ENCODE measurements at places on chromosomes 13 and 19.
A peak's percentile ranks its signal among the peaks of the same experiment; 100 is the strongest.

GRCh38 chr19:41437944-41438574 is 1.7 kb downstream of the DMAC2 start:
- no peak for DNase-seq

DNA sequence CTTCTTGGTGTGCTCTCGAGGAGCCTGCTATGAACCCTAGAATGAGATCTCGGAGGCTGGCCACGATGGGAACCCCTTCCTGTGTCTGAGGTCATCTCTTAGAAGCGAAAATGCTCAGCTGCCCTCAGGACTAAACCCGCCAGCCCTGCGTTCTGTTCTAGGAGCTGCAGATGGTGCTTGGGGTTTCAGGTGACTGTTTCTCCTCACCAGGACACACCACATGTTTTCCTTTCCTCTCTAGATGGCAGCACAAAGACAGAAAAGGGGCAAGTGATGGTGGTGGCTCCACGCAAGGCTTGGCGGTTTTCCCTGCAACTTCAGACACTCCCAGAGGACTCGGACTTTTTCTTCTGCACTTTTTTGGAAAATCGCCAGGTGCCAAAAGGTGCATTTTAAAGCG is 60.1 kb downstream of the RNASEH2B start:
- no peak for DNase-seq

DNA sequence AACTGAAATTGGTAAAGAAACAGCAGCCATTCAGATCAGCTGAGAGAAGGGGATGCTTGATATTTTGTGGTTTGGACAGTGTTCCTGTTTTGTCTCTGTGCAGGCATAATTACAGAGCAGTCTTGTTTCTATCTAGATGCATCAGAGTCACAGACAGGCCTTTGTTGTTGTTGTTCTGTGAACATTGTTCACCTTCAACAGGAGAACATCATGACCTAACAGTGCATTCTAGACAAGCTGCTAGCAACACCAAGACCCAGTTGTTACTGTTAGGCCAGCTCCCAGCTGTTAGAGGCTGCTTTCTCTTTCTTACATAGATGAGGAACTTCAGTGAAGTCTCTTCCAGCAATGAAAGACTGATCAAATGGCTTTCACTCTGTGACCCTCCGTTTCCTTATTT is 8.5 kb upstream of the LSR start:
- no peak for DNase-seq

DNA sequence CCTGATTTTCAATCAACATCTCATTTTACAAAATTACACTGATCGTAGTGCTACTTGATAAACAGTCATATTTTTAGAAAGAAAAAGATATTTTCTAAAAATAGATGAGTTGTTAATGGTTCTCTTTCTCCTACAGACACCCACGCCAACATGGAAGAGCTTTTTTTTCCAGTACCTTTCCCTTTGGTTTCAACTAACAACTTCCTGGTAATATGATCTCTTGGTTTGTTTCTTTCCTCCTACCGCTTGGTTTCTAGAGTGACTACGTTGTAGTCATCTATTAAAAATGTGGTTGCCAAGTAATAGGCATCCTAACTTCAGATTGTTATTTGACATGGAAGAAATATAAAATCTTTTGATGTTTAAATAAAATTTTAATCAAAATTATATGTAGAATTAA is 189.0 kb downstream of the LACC1 start:
- peak; percentile 38 for DNase-seq

DNA sequence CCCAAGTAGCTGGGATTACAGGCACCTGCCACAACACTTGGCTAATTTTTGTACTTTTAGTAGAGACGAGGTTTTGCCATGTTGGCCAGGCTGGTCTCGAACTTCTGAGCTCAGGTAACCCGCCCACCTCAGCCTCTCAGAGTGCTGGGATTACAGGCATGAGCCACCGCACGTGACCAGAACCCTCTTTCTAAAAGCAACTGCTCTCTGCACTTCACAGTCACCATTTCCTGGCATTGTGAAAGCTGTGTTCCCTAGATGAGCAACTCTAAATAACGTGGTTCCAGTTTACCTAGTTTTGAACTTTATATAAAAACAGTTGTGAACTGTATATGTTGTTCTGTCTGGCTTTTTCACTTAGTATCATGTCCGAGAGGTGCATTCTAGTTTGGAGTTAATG is 152.9 kb downstream of the SIPA1L3 start:
- no peak for DNase-seq

DNA sequence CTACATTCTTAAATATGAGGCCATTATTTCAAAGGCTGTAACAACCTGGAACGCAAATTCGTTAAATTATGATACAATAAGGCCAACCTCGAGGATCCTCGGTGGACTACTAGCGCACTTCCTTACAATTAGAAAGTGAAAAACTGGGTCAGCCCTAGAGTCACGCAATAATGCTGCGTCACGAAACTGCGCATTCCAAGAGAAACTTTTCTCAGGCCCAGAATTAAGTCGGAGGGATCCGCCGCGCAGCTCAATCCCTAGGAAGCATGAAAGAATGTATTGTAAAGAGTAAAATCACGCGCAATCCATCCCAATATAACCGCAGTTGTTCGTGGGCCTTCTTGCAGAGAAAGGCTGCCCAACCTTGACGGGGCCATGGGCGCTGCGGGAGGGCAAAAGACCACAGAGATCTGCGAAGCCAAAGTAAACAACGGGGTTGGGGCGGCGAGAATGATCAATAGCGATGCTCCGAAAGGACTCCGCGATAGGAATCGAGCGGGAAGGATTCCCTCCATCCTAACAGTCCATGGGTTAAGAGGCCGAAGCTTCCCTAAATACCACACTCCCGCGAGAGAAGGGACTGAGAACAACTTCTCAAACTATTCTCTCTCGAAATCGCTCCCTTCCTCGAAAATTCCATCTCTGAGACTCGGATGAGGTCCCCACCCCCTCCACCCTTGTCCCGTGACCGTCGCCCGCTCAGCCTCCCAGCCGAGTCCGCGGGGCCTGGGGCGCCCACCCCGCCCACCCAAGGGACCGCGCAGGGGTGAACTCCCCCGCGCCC is 564 bp downstream of the SPART start:
- DNase-seq = no peak

DNA sequence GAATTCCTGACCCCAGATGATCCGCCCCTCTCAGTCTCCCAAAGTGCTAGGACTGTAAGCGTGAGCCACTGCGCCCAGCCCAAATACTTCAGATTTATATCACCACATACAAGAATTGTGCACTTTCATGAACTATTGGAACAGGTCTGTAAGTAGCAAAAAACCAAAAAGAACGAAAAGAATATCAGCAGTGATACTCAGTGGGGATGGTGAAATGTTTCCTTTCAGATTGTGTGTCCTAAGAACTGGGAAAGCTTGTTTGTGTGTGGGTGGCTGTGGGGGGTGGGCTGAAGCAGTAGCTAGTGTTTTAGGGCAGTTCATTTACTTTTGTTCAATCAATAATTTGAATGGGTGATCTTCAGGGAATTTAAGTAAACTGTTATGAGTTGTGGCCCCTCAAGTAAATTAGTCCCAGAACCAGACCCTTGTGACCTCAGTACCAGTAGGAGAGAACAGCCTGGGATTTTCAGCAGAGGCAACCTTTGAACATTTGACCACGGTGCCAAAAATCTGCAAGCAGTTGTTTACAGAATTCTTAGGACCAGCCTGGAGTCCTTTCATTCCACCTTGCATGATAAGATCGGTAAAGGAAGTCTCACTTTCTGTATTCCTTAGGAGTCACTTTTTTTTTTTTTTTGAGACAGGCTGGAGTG is 106.6 kb downstream of the LRCH1 start:
- DNase-seq = no peak

DNA sequence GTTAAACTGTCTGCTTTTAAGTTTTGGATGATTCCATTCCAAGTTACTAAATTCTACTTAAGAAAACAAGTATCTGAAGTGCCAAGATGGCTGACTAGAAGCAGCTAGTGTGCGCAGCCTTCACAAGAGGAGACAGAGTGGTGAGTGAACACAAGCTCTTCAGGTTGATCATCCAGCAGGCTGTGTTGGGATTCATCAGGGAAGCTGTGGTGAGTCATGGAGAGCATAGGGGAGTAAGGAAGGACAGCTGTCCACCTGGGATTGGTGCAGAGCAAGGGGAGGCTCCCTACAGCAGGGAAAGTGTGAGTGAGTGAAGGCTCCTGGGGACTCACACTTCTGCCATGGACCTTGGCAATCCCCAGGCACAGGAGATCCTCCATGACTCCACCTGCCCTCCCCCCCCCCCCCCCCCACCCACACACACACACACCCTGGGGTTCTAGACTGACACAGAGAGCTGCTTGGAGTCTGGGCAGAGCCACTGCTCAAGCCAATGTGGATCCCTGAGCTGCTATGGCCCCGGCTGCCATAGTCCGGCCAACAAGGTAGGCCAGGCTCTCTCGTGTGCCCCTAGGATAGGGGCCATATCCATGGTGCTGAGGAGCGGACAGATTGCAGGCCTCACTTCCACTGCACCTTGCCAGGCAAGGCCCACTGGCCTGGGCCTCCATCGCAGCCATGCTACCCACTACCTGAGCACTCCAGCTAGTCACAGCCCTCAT is 23.5 kb downstream of the SLC25A15 start:
- no peak for DNase-seq

DNA sequence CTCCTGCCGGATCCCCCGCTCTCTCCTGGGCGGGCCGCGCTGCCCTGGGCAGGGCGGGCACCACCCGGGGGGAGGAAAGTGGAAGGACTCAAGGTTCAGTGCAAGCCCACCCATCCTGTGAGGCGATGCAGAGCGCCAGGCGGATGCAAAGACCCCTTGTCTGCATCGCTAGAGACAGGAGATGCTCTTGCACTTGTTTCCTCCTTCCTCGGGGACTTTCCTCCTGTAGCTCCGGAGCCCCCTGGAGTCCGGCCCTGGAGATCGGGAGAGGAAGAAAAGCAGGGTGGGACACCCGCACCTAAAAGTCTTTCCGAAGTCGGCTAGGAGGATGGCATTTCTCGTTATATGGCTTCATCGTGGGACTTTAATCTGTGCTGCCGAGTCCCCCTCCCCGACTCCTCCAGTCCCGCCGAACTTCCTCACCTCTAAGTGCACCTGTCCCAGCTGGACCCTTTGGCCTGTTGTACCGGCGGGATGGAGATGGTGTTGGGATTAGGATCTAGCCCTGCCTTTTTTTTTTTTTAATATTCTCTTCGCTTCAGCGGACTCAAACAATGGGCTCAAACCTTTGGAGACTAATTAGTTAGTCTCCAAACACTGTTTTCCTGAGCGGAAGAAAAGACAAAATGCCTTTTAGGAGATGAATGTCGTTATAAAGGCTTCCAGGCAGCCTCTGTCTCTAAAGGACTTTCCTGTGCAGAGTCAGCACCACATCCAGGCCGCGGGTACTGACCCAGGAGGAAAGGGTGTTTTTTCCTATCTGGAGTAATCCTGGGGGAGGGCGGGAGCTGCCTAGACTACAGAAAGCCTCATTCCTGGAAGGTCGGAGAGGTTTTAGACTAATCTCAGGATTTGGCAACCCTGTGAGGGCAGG is 725 bp downstream of the FAM124A start:
- no peak for DNase-seq

- no peak for DNase-seq
Measured at GRCh38 chr13:50334944-50335343, 319.7 kb downstream of the KCNRG start.

GRCh38 chr13:84050536-84050935 is 168.3 kb upstream of the SLITRK1 start:
- DNase-seq = no peak

DNA sequence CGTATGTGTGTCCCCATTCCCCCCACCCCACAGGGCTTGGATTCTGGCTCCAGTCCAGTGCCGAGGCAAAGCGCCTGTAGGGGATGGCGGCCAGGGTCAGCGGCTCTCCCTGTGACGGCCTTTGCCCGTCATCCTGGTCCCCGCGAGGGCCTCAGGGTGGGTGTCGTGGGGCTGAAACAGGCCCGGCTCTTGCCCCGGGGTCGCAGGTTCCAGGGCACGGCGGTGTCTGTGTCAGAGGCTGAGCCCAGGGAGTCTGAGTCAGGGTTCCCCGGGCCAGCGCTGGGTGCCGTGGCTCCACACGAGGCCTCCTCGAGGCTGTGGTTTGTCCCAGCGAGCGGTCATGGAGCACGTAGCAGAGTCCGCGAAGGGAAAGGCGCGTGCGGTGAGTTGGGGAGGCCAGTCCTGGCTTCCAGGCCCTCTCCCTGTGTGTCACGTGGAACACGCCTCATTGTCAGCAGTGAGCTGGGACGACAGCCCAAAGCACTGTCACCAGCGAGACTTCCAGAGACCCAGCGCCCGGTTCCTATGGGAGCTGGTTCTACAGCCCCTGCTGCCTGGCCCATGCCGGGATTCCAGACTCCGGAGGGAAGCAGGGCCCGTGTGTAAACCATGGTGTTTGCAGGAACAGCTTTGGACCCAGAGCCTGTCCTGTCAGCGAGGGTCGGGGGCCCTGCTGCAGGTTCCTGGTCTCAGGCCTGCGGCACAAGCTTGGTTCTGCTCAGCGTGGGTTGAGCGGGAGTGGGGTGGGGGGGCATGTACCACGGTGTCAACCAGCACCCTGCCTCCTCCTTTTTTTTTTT is 13.4 kb downstream of the NCLN start:
- no peak for DNase-seq

GRCh38 chr19:1237754-1238368 is at the start of gene CBARP:
Gene CBARP (minus strand): TSS chr19:1238005. CDS start chr19:1236100, 1,905 bp downstream.
- no peak for DNase-seq

DNA sequence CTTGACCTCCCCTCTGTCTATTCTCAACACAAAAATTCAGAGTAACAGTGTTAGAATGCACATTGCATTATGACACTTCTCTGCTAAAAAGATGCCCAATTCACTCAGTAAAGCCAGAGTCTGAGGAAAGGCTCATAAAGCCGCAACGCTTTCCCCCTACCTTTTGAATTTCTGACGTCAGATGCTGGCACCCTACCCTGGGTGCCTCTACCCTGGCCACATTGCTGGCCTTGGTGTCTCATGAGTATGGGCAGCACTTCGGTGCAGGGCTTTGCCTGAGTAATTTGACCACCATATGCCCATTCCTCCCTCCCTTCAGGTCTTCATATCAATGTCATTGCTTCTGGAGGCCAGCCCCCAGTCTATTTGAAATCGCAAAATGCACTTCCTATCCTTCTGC is 229.3 kb downstream of the MYO16 start:
- DNase-seq = no peak

GRCh38 chr13:111184458-111185401 is 69.6 kb downstream of the ARHGEF7 start:
- DNase-seq = no peak

GRCh38 chr13:21071924-21072323 is 10.5 kb upstream of the LATS2 start:
- no peak for DNase-seq

DNA sequence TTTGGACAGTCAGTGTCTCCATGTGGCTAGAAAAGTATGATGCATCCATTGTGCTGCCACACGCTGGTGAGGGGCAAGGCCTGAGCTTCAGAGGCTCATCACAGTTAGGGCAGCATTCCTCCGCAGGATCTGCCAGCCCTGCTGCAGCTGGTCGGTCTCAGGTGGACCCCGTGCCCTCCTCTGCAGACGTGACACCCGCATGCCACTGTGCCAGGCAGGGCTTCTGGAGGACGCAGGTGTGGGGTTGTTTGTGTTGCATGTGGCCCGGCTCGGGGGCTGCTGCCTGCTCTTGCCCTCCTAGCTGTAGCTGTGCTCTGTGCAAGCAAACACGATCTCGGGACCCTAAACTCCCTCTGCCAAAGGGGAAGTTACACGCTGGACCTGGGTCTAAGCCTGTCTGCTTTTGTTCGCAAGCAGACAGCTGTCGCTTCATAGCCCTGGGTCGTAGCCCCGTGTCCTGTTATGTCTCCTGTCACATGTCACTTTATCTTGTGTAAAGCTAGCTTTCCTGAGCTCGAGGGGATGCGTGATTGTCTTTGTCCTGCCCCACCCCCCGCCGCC is 45.3 kb downstream of the SLC7A9 start:
- DNase-seq = no peak

- DNase-seq = no peak
Measured at GRCh38 chr19:41849067-41849466, 4.2 kb downstream of the DMRTC2 start.

All from GM04503 (cell line).